K562 (cell line): ENCODE measurements at places on chromosomes 5 and 9. TPM values are rescaled to one million over a fixed set of nuclear protein-coding genes. Genes with fewer than 3 reads are reported as not detected.

Gene GMCL2
- total RNA-seq, result not detected in 2 replicates

DNA sequence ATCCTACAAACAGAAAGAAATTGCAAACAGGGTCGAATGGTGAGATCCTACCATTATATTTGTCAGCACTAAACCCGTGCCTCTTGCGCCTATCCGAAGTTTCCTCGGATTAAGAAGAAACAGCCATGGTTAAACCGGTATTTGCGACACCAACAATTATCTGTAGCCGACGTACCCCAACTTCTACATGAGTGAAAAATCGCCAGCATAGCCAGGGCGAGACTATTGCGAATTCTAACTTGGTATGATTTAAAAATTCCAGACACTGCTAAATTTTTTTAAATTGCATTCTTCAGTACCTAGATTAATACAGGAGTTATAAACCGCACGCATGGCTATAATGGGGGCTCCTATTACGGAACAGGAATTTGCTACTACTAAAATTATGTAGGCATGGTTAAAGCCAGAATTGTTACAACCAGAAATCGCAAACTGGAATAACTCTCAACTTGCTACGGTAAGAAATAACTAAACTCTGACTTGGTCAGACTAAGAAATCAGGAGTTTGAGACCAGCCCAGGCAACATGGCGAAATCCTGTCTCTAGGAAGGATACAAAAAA, 25.3 kb upstream of the ANXA2R start:
- peak; percentile 51 for DNase-seq

GRCh38 chr5:172680921-172681320, 39.9 kb downstream of the NEURL1B start:
- DNase-seq, result no peak

- no peak for DNase-seq
Observed at GRCh38 chr5:90546216-90546837, 12.3 kb upstream of the ADGRV1 start.

DNA sequence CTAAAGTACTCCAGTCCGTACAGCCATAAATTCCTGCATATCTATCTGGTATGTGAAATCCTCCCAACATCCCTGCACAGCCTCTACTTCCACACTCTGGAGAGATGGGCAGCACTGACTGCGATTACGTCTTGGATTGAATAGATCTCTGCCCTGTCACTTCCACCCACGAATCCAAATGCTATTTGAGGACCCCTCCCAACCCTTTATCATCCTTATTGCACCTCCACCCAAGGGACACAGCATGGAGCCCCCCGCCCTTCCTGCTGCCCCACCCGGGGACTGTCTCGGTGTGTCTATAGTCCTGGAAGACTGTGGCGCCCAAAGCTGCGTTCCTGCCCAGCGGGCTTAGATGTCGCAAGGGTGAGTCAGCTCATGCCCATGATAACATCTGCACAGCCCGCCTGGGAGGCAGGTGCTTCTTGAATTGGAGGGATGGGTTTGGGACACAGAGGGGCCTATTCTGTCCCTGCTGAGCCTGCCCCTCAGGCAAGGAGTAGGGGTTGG, 105.7 kb upstream of the HAND1 start:
- no peak for DNase-seq

Gene FRRS1L
- total RNA-seq, result not detected in 2 replicates

Gene SPZ1
- not detected in 2 replicates for total RNA-seq

DNA sequence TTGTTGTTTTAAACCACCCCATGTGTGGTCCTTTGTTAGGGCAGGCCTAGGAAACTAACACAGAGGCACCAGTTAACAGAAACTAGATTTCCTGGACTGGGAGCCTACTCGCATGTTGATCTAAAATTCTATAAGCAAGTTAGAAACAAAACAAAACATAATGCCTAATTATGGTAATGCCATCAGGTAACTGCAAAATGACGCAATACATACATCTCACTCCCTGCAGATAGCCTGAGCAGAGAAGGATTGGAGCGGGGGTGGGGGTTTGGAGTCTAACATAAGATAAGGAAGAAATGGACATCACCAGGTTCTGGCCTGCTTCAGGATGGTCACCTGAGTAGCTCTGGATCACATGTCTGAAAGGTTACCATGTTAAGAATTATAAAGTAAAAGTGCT, 113.4 kb upstream of the CTSL start:
- no peak for DNase-seq
